Activated naive CD4-positive, alpha-beta T cell treated with anti-CD3 and anti-CD28 coated beads for 36 hours (primary cell): ENCODE measurements at places on chromosomes 5 and 9. TPM values are rescaled to one million over a fixed set of nuclear protein-coding genes. Genes with fewer than 3 reads are reported as not detected.

GRCh38 chr5:5584236-5584745, 161.8 kb downstream of the ICE1 start:
- no peak overlapping the region for H3K4me3 ChIP-seq
- H3K27ac ChIP-seq, result no peak overlapping the region
- no peak for DNase-seq
- H3K27me3 ChIP-seq, result peaks cover 4% of the 10 kb centered on the region
- no peaks in the 10 kb centered on the region for H3K36me3 ChIP-seq

DNA sequence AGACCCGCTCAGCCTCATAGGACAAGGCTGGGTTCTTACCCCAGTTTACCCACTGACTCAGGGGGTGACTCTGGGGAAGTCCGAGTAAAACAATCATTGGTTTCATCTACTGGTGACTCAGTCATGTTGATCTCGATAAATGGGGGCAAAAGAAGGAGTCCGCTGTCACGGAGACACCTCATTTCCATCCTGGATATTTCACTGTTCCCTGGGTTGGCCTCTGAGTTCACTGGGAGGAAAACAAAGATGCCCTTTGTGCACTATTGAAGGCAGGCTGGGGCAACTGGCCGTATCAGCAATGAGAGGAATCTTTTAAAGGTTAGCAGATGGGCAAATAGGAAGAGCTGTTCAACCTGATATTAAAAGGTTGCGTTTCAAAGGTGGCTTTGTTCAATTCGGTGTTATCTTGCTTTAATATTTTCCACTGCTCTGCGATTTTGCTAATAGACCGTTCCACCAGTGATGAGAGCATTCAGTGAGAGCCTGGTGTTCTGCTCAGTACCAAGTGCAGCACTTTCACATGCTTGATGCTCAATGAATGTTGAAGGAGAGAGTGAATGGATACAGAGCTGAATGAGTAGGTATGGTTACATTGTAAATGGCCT, 110.2 kb upstream of the EGFLAM start:
- H3K4me1 ChIP-seq, result no peaks in the 10 kb centered on the region
- peaks cover 9% of the 10 kb centered on the region for H3K27me3 ChIP-seq
- H3K36me3 ChIP-seq, result no peaks in the 10 kb centered on the region
- no peak for DNase-seq
- no peak overlapping the region for H3K27ac ChIP-seq

- no peak overlapping the region for H3K27ac ChIP-seq
- no peaks in the 10 kb centered on the region for H3K36me3 ChIP-seq
- no peaks in the 10 kb centered on the region for H3K27me3 ChIP-seq
Observed at GRCh38 chr5:105088102-105088501, 1525.5 kb upstream of the NUDT12 start.

RIMOC1 gene
- 16.6 TPM for total RNA-seq

SHISAL2B gene
- total RNA-seq, result not detected

PCDHA11 gene
- not detected for total RNA-seq

C5orf47 gene
- not detected for total RNA-seq

- H3K36me3 ChIP-seq, result peaks cover 21% of the 10 kb centered on the region
Observed at GRCh38 chr5:32116574-32117313, 57.4 kb downstream of the GOLPH3 start.

DNA sequence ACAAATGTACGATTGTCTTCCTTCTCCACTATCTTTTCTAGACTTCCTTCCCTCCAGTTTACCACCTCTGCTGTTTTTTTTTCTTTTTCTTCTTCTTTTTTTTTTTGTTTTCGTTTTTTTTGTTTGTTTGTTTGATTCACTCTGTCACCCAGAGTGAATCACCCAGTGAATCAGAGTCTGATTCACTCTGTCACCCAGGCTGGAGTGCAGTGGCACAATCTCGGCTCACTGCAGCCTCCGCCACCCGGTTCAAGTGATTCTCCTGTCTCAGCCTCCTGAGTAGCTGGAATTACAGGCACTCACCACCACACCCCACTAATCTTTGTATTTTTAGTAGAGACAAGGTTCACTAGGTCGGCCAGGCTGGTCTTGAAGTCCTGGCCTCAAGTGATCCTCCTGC, 375.7 kb downstream of the NTRK2 start:
- H3K27me3 ChIP-seq, result peaks cover 5% of the 10 kb centered on the region
- H3K4me3 ChIP-seq, result no peak overlapping the region
- DNase-seq, result no peak
- H3K27ac ChIP-seq, result no peak overlapping the region

DNA sequence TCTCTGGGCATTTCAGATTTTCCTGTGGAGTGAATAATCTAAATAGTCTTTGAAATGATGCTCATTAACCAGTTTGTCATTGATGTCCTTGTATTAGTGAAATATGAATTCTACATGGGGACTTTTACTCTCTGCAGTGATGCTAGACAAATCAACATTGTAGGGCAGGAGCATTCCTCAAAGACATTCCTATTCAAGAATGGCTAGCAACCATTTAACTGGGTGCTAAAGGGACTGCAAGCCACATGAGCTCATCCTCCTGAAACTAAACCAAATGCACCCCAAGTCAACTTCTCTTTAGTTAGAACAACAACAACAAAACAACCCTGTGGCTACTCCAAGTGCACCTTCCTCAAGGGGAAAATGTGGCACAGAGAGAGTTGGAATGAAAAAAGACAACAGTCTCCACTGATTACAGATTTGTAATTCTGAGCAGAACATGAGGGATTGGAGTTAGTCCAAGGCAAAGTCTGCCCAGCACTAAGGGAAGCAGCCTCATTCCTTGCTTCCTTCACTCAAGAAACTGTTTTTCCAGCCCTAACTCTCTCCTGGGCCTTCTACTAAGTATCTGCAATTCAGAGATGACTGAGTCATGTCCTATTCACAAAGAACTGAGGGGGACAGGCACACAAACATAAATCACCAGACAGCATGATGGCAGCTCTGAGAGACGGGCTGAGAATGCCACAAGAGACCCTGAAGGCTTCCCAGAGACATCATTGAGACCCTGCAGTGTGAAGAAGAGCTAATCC, 82.0 kb upstream of the WWC1 start:
- H3K4me3 ChIP-seq, result no peak overlapping the region
- H3K36me3 ChIP-seq, result no peaks in the 10 kb centered on the region

KIF20A gene
- 81.9 TPM for total RNA-seq

PCDHGA12 gene
- total RNA-seq, result not detected

DNA sequence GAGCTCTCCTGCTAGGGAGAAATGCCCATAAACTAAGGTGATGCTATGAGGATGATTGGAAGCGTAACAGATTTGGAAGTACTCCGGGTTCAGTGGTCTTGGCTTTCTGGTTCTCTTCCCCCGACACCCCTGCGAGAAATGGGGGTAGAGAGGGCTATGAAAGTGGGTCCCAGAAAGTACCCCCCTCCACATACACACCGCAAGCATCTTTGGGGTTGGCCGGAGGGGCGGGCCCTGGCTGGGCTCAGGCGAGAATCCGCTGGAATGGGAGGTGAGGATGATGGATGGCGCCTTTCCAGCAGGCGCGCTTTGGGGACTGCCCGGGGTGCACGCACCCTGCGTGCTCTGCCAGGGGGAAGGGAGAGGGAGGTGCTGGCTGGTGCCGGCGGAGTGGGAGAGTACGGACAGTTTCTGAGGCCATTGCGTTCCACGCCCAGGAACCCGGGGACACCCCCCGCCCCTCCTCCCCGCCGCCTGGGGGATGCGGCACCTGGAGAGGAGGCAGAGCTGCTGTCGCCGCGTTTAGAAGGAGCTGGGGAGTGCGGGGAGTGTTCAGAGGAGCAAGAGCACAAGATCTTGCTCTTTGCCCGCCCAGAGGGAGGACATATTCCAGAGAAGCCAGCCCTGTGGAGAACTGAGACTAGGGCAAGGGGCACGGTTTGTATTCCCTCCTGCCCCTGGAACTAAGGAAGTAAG, 1.9 kb downstream of the PCSK5 start:
- no peaks in the 10 kb centered on the region for H3K36me3 ChIP-seq
- H3K4me1 ChIP-seq, result peaks cover 45% of the 10 kb centered on the region
- no peak overlapping the region for H3K27ac ChIP-seq
- no peaks in the 10 kb centered on the region for H3K27me3 ChIP-seq
- DNase-seq, result peak; percentile 67

BTNL9 gene
- not detected for total RNA-seq

- no peaks in the 10 kb centered on the region for H3K4me1 ChIP-seq
- H3K36me3 ChIP-seq, result peaks cover 2% of the 10 kb centered on the region
- H3K4me3 ChIP-seq, result no peak overlapping the region
- no peaks in the 10 kb centered on the region for H3K27me3 ChIP-seq
- no peak overlapping the region for H3K27ac ChIP-seq
Observed at GRCh38 chr9:136023410-136024225, 62.4 kb upstream of the UBAC1 start.

PRRX2 gene
- total RNA-seq, result 0.83 TPM

SLC6A3 gene
- not detected for total RNA-seq

- H3K36me3 ChIP-seq, result no peaks in the 10 kb centered on the region
- no peaks in the 10 kb centered on the region for H3K27me3 ChIP-seq
- no peak overlapping the region for H3K4me3 ChIP-seq
- no peak overlapping the region for H3K27ac ChIP-seq
- no peaks in the 10 kb centered on the region for H3K4me1 ChIP-seq
Observed at GRCh38 chr9:107786561-107786960, 297.0 kb upstream of the KLF4 start.

ZFP37 gene
- total RNA-seq, result 1.5 TPM

NOP16 gene
- 42.1 TPM for total RNA-seq

DNA sequence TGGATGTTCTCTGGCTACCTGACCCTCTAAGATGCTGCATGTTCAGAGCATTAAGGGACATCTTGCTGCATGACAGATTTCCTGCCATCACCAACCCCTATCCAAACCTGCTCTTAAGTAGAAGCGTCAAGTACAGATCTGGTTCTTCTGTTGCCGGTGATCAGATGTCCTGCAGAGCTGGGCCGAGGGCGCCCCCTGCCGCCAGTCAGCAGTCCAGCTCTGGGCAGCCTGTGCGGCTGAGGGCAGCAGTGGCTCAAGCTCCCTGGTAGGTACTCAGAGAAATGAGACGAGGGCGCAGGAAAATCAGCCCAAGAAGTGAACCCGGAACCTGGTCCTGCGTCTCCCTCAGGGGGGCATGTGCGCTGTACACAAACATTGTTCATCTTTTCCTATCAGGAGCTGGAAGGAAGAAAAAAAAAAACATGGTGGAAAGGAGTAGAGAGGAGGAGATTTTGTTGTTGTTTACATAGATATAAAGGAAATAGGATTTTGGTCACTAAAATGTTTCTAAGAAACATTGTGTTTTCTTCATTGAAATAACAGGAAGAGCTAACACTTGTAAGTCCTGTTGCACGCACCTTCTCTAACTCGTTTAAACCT, 95.8 kb downstream of the CFAP90 start:
- DNase-seq, result peak; percentile 60
- H3K27me3 ChIP-seq, result peaks cover 44% of the 10 kb centered on the region
- no peak overlapping the region for H3K4me3 ChIP-seq
- H3K36me3 ChIP-seq, result no peaks in the 10 kb centered on the region
- no peak overlapping the region for H3K27ac ChIP-seq

PCDHAC1 gene
- total RNA-seq, result not detected

DNA sequence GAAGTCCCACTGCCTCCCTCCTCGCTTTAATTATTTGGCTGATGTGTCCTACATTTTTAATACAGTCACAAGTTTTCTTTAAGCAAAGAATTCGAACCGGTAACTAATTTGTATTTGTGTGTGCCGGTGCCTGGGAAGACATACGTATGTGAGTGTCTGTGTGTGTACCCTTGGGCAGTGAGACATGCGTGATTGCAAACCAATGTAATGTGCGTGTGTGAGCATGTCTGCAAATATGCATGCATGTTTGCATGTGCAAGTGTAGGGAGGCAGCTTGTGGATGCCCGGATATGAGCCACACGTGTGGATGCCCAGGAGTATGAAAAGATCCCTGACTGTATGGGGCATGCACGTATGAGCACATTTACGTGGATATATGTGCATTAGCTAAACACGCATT, 44.4 kb upstream of the NEK6 start:
- H3K36me3 ChIP-seq, result no peaks in the 10 kb centered on the region
- no peaks in the 10 kb centered on the region for H3K27me3 ChIP-seq
- H3K4me1 ChIP-seq, result peaks cover 52% of the 10 kb centered on the region
- no peak overlapping the region for H3K4me3 ChIP-seq

DNA sequence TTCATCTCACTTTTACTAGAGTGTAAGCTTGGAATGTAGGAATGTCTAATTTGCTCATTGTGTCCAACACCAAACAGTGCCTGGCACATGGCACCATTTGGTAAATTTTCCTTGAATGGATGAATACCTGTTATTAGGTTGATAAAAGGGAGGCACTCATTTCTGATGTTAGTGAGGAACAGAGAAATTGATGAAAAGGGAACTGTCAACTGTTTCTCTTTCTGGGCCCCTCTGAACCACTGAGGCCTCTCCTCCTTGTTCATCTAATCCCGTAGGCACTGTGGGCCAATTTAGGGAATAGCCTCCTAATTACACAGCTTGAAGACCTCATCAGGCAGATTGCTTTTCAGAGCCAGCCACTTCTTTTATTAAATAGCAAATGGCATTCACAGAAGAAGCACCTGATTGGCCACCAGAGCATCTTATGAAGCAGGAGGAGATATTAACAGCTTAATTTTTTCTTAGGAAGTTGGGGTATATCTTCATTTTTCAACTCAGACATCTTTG, 22.6 kb downstream of the MRRF start:
- no peak overlapping the region for H3K4me3 ChIP-seq
- H3K36me3 ChIP-seq, result peaks cover 43% of the 10 kb centered on the region
- H3K27ac ChIP-seq, result no peak overlapping the region

- H3K4me3 ChIP-seq, result peak overlapping the region; percentile 71
- peaks cover 18% of the 10 kb centered on the region for H3K36me3 ChIP-seq
- H3K27ac ChIP-seq, result peak overlapping the region; percentile 98
- no peak for DNase-seq
- no peaks in the 10 kb centered on the region for H3K27me3 ChIP-seq
Observed at GRCh38 chr5:39190311-39191102, 28.9 kb downstream of the FYB1 start.

- H3K27ac ChIP-seq, result no peak overlapping the region
- H3K4me1 ChIP-seq, result no peaks in the 10 kb centered on the region
- no peak for DNase-seq
- no peak overlapping the region for H3K4me3 ChIP-seq
- no peaks in the 10 kb centered on the region for H3K27me3 ChIP-seq
- H3K36me3 ChIP-seq, result no peaks in the 10 kb centered on the region
Observed at GRCh38 chr9:114030364-114030763, 47.7 kb downstream of the AMBP start.

- no peak for DNase-seq
- H3K36me3 ChIP-seq, result no peaks in the 10 kb centered on the region
Observed at GRCh38 chr5:81843845-81844244, 92.9 kb upstream of the SSBP2 start.

DNA sequence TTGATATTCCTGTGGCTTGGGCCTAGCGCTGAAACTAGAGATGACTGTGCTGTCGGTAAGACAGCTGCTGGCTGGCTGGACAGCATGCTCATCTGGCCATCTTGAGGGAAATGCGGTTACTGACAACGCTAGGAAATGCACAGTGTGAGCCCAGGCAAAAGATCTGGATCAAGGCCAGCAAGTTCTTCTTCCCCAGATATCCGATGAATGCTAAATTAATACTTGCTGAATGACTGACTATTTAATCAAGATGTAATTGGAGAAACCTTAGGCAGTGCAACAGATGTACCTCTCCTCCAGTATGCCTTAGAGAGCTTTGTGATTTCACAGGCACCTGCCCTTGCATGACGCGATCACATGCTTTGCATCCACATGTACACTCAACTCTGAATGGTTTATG, 659.1 kb downstream of the EFNA5 start:
- H3K27me3 ChIP-seq, result no peaks in the 10 kb centered on the region
- no peaks in the 10 kb centered on the region for H3K36me3 ChIP-seq
- DNase-seq, result no peak
- H3K4me3 ChIP-seq, result no peak overlapping the region
- H3K4me1 ChIP-seq, result no peaks in the 10 kb centered on the region
- H3K27ac ChIP-seq, result no peak overlapping the region
